Vagina (tissue), 2 donors: ENCODE measurements at places on chromosomes 13 and 19.
A peak's percentile ranks its signal among the peaks of the same experiment; 100 is the strongest.

DNA sequence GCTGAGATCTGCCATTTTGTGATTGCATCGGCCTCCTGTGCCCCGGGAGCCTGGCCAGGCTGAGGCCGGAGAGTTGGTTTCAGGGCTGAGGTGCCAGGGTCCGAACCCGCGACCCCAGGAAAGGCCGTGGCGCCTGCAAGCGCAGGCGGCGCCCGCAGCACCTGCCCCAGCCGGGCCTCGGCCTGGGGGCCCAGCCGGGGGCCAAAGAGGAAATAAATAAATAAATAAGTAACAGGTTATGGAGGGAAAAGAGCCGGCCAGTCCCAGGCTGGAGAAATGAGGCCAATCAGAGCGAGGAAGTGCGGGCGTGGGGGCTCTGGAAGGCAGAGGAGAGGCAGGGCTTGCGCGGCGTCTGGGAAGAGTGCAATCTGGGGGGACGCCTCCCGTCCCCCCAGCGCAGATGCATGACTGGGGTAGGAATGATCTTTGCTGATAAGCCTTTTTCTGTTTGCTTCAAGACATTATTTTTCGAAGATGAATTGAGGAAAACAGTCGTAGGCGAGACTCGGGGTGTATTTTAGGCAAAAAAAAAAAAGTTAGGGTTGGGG is 145.6 kb upstream of the ZNF536 start:
- H3K4me3 ChIP-seq, result peak overlapping the region; percentile 46
- no peak for DNase-seq
- peaks cover 5% of the 10 kb centered on the region for H3K27me3 ChIP-seq
- no peaks in the 10 kb centered on the region for H3K36me3 ChIP-seq

- H3K4me1 ChIP-seq, result no peaks in the 10 kb centered on the region
- no peaks in the 10 kb centered on the region for H3K36me3 ChIP-seq
- no peaks in the 10 kb centered on the region for H3K27me3 ChIP-seq
- H3K27ac ChIP-seq, result no peak overlapping the region
- no peak for DNase-seq
- no peak overlapping the region for H3K4me3 ChIP-seq
These were observed 491.5 kb downstream of the OLFM4 start for GRCh38 chr13:53520132-53520531.

DNA sequence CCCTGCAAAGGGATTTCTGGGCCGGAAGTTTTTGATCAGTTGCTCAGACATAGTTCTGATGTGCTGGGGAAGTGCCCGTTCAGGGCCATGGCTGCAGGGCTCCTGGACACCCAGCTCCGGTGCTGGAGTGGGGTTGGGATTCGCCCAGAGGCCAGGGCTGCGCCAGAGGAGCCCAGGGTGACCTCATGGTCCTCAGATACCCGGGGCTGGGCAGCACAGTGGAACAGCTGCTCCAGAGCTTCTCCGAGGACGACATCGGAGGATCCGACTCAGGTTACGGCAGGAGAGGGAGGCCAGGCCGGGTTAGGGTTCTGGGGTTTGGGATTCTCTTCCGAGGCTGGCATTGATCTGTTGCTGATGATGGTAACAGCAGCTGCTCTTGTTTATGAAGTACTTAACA is 20.9 kb downstream of the CARM1 start:
- H3K4me3 ChIP-seq, result no peak overlapping the region
- H3K4me1 ChIP-seq, result peaks cover 71% of the 10 kb centered on the region
- no peaks in the 10 kb centered on the region for H3K36me3 ChIP-seq
- H3K27ac ChIP-seq, result peak overlapping the region; percentile 74
- no peaks in the 10 kb centered on the region for H3K27me3 ChIP-seq
- no peak for DNase-seq

GRCh38 chr13:38415233-38415632 is 65.6 kb downstream of the UFM1 start:
- no peaks in the 10 kb centered on the region for H3K27me3 ChIP-seq
- no peaks in the 10 kb centered on the region for H3K4me1 ChIP-seq
- no peak for DNase-seq
